NCI-H460 (cell line): ENCODE measurements at places on chromosomes 7 and 10.

- no peak for DNase-seq
Measured at GRCh38 chr7:18499407-18500177, 4.0 kb downstream of the HDAC9 start.

- no peak for DNase-seq
Measured at GRCh38 chr10:76353237-76353851, 921.9 kb downstream of the LRMDA start.

DNA sequence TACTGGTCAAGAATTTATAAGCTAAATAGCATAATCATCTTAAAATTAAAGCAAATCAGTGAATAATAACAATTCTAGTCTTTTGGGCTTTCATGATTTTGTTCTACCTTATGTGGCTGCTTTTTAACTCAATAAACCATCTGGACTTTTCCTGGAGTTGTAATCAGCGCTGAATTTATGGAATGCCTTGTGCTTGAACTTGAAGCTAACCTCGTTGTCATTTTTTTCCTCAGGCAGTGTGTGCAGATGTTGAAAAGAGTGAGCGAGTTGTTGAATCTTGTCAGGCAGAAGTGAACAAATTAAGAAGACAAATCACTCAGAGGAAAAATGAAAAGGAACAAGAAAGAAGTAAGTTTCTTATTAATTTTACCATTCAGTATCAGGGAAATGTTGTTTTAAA is 29.5 kb downstream of the ABRAXAS2 start:
- DNase-seq, result no peak

GRCh38 chr7:14834456-14834855 is 68.1 kb downstream of the DGKB start:
- no peak for DNase-seq

- DNase-seq, result no peak
Measured at GRCh38 chr10:29324220-29324841, 35.5 kb downstream of the LYZL1 start.

- no peak for DNase-seq
Measured at GRCh38 chr10:121921238-121921931, 6.4 kb downstream of the ATE1 start.

DNA sequence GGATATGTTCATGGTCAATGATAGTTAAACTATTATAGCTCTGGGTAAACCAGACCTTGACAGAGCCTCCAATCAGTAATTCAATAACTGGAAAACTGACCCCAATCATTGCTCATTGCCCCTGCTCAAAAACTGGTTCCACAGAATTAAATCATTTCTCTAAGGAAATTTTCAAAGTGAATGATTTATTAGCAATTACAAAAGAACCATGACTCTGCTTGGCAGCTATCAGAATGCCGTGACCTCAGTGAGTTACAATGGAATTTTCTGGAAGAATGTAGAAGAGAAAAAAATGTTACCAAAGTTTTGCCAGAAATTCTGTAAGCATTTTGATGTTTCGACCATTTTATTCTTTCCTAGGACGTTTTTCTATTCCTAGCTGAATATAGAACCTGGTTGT is 106.8 kb upstream of the APBB1IP start:
- DNase-seq, result no peak

DNA sequence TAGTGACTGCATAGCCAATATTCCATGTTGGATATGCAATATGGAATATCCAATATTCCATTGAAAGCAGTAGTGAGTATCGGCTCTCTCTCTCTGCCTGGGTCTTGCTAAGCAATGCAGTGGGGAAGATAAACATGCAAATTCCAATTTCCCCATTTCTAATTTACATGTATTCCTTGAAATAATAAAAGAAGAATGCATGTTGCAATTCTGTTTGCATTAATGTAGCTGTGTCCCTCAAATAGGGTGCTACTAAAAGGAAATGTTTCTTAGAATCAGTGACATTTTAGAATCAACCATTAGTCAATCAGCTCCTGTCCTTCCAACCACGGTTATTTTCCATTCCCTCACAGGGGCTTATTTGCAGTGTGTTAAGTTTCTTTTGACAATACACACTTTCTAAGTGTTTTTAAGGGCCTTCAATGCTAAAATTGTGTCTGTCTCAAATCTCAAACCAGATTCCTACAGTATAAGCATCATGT is 46.7 kb downstream of the AFAP1L2 start:
- no peak for DNase-seq

DNA sequence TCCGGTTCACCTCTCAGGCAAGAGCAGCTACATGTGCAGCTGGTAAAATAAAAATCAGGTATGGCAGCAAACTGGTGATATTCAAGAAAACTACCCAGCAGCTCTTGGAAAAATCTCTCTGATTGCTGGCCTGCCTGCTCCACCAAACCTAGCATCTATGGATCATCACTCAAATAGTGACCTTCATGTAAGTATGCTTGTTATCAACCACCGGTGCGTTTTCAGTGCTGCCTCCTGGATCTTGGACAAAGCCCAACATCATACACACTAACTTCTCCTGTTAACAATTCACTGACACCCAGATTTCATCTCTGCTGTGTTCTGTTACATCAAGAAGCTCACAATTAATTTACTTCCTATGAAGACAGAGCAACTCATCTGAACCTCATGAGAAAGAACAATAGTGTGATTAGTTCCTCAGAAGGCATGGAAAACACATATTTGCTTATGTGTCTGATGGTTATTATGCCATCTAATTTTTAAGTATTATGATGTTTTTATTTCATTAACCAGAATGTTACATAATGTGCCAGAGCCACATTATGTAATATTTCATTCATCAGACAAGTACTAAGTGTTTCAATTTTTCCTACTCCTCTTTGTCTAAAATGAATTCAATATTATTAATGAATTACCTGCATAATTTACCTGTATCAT is 8.8 kb downstream of the CDK6 start:
- DNase-seq, result no peak

DNA sequence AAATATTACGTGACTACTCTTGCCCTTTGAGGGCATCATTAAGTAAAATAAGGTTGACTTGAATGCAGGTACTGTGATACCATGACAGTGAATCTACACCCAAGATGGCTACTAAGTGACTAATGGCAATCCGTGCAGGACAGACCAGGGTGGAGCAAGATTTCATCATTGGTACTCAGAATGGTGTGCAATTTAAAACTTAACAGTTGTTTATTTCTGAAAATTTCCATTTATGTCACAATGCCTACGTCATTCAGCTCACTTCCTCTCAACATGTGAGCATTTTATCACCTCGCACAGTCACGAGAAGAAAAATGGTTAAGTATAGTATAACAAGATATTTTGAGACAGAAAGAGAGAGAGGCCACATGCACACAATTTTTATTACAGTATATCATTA is 50.3 kb upstream of the MET start:
- DNase-seq, result no peak

DNA sequence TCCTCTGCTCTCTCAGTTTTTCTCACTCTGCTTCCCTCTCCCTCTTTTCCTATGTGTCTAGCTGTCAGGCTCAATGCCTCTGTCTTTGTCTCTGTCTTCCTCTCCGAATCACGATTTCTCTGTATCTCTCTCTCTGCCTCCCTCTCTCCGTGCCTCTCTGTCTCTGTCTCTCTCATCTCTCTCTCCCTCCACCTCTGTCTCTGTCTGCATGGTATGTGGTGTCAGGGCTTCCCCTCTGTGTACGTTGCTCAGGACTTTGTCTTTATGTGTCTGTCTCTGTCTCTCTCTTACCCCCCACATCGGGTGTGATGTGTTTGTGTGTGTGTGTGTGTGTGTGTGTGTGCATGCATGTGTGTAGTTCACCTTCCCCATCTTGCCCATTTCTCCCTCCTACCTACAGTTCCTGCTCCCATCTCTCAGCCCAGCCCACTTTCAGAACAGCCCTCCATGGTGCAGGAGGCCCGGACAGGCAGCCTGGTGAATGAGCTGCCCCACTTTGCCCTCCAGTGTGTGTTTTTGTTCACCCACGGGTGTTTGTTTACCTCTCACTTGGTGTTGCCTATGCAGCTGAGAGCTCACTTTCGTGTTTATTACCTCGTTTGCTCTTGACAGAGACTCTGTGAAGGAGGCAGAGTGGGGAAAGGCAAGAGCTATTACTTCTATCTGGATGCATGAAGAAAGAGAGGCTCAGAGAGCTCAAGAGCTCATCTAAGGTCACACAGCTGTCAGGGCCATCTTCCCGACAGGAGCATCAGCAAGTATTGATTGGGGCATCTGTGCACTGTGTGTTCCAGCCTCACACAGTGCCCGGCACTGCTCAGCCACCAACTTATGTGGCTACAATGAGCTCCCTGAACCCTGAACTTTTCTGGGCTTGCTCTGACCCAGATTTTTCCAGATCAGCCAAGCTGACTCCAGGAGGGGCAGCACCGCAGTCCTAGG is 163.5 kb upstream of the ZMIZ1 start:
- DNase-seq, result no peak

GRCh38 chr10:329361-330099 is 194.3 kb downstream of the ZMYND11 start:
- peak; percentile 72 for DNase-seq

DNA sequence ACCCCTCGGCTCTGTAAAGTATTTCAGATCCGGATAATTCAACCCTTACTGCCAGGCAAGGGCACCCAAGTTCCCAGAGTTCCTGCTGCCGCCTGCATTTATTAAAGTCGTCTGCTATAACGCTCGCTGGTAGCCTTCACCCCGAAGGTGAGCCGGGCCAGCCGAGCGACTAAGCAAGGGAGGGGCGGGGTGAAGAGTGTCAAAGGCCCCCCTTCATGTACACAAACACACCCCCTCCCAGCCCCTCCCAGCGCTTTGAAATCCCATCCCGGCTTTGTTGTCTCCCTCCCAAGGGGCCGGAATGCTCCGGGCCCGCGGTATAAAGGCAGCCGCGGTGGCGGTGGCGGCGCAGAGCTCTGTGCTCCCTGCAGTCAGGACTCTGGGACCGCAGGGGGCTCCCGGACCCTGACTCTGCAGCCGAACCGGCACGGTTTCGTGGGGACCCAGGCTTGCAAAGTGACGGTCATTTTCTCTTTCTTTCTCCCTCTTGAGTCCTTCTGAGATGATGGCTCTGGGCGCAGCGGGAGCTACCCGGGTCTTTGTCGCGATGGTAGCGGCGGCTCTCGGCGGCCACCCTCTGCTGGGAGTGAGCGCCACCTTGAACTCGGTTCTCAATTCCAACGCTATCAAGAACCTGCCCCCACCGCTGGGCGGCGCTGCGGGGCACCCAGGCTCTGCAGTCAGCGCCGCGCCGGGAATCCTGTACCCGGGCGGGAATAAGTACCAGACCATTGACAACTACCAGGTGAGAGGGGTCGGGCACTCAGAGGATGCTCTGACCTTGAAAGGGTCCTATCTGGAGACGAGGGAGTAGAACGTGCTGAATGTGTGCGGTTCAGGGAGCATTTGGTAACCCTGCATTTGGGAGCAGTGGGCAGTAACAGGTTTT is at the start of gene DKK1:
Gene DKK1, plus strand, starts transcription at position 349 of the 889 bp plus-strand sequence. Its CDS starts 154 bp downstream, at position 503.
- DNase-seq, result peak; percentile 74

DNA sequence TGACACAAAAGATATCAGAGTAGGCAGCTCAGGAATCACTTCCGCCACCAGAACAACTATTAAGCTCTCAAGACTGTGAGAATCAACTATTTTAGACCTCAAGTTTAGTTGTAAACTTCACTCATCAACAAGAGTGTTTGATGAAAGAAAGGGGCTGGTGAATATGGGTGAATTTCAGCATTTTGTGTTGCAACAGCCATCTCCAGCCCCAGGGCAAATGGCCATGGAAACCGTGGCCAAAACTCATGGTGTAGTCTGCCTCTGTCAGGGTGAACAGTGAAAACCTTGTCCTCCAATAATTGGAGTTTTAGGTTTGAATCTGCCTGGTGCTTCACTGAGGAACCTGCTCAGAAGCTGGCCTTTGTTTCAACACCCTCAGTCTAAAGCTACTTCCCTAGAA is 60.0 kb downstream of the POLR1F start:
- DNase-seq, result no peak

DNA sequence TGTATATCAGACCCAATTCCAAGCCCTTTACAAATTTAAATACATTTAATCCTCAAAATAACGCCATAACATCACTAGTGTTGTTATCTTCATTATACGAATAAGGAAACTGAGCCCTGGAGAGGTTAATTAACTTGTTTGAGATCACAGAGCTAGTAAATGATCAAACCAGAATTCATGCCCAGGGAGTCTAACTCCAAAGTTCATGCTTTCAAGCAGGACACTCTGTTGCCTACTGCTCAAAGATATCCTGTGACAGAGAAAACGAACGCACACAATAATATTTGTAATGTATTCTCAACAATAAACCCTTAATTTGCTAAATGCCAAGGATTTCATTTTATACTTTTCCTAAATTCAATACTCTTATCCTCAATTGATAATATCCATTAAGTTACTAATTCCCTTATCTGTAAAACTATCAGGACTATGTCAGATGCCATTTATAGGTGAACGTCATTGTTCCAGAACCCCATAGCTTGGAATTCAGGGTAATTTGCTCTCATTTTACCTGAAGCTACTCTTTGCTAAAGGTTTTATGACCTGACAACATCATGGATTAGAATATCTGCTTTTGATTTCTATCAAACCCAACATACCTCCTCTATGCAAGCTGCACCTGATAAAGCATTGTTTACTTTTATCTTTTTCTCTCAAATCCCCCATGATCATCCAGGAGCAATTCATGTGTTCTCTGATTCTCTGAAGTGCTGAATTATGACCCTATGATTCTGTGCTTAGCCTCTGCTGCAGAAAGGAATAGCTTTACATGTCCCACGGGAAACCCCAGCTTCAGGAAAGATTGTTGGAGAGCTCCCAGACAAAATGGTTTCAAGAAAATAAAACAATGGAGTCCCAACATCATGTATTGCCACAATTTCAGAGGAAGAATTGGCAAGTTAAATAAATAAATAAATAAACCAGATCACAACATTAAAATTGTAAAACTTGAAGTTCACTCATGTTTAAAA is 150.2 kb upstream of the CDK1 start:
- no peak for DNase-seq

- DNase-seq, result no peak
Measured at GRCh38 chr10:34812771-34813170, 2.3 kb downstream of the PARD3 start.

DNA sequence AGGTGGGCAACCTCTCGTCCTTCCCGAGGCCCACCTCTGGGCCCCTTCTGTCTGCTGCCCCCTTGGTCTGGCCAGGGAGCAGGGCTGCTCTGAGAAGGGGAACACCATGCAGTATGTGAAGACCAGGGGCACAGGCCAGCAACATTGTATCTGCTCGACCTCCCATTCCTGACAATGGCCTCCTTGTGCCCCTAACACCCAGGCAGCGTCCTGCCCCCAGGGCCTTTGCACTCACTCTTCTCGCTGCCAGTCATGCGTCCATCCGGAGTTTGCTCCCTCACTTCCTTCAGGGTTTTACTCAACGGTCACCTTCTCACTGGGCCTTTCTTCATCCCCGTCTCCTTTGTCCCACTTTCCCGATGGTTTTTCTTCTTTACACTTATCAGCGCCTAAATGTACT is 232.9 kb upstream of the GRB10 start:
- no peak for DNase-seq
